Activated naive CD4-positive, alpha-beta T cell treated with anti-CD3 and anti-CD28 coated beads for 36 hours (primary cell): ENCODE measurements at places on chromosomes 16 and 17. TPM values are rescaled to one million over a fixed set of nuclear protein-coding genes. Genes with fewer than 3 reads are reported as not detected.
A peak's percentile ranks its signal among the peaks of the same experiment; 100 is the strongest.

GRCh38 chr16:75258807-75259141, 7.3 kb upstream of the BCAR1 start:
- no peaks in the 10 kb centered on the region for H3K4me1 ChIP-seq
- no peak overlapping the region for H3K4me3 ChIP-seq
- no peak for DNase-seq

DNA sequence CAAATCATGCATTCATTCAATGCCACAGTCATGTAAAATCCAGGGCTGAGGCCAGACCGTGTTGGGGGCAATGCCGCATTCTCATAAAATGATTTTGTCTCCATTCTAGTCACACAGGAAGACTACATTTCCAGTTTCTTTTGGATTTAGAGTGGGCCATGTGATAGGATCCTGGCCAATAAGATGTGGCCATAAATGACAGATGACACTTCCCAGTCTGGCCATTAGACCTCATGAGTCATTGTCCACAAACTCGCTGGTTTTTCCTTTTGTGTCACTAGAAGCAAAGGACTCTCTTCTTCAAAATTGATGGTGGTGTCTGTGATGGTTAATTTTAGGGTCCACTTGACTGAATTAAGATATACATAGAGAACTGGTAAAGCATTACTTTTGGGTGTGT, 352.3 kb downstream of the UTP18 start:
- H3K27me3 ChIP-seq, result peaks cover 11% of the 10 kb centered on the region
- no peak overlapping the region for H3K4me3 ChIP-seq
- no peak overlapping the region for H3K27ac ChIP-seq
- DNase-seq, result no peak
- no peaks in the 10 kb centered on the region for H3K4me1 ChIP-seq

DNA sequence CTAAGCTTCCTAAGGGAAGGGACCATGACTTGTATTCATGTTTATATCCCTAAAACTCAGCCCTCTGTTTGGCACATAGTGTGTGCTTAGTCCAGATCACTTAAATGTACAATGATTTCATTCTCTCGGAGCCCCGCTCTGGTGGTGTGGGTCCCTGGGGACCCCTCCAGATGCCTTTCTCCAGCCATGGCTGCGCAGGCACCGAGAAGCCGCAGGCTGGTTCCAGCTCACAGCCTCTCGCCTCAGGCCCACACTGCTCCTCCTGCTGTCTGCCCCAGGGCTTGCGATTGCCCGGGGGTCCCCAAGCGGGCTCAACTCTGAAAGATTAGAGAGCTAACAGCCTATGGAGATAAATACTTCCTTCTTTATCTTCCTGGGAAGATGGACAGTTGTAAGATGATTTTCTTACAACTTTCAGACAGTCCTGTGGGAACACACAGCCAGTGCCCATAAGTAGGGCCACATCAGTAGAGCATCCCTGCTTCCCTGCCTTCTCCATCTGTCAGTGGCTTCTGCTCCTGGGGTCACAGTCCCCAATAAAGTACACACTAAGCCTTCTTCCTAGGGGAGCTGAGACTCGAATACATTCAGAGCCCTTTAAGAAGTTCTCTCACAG, 66.2 kb downstream of the CENPV start:
- H3K27me3 ChIP-seq, result no peaks in the 10 kb centered on the region
- peaks cover 3% of the 10 kb centered on the region for H3K36me3 ChIP-seq
- peaks cover 47% of the 10 kb centered on the region for H3K4me1 ChIP-seq
- peak overlapping the region; percentile 95 for H3K27ac ChIP-seq
- DNase-seq, result no peak

GRCh38 chr17:81940538-81941483, 3.7 kb upstream of the PYCR1 start:
- H3K4me3 ChIP-seq, result no peak overlapping the region
- H3K4me1 ChIP-seq, result peaks cover 8% of the 10 kb centered on the region
- H3K27ac ChIP-seq, result no peak overlapping the region
- H3K27me3 ChIP-seq, result no peaks in the 10 kb centered on the region
- H3K36me3 ChIP-seq, result peaks cover 5% of the 10 kb centered on the region

- no peak overlapping the region for H3K4me3 ChIP-seq
- H3K4me1 ChIP-seq, result no peaks in the 10 kb centered on the region
- DNase-seq, result no peak
- no peak overlapping the region for H3K27ac ChIP-seq
- H3K36me3 ChIP-seq, result peaks cover 5% of the 10 kb centered on the region
Measured at GRCh38 chr16:89139907-89140361, 31.6 kb upstream of the CDH15 start.

GRCh38 chr16:71384073-71384724, 25.7 kb downstream of the CALB2 start:
- no peaks in the 10 kb centered on the region for H3K36me3 ChIP-seq
- no peak overlapping the region for H3K27ac ChIP-seq
- DNase-seq, result no peak

DNA sequence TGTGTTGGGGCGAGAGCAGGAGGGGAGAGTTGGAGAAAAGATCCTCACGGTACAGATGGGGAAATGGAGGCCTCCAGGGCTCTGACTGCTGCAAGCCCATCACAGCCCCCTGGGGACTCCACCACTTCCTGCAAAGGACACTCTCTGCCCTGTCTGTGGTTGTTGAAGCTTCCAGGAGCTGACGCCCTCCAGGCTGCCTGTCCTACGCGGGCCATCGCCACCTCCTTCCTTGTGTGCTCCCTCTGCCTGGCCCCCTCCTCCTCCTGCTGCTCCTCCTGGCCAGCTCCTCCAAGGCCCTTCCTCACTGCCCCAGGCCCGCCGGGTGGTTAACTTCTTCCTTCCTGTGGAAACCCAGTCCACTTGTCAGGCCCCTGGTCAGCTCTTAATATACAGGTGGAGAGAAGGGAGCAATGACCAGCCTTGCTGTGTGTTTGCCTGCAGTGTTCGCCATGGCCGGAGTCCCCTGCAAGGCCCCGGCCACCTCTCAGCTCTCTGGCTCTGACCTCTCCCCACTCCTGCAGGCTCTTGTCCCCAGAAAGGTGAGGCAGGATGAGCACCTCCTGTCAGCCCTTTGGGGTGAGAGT, 18.4 kb upstream of the STAC2 start:
- peaks cover 16% of the 10 kb centered on the region for H3K4me1 ChIP-seq
- H3K36me3 ChIP-seq, result no peaks in the 10 kb centered on the region
- no peak overlapping the region for H3K4me3 ChIP-seq

DNA sequence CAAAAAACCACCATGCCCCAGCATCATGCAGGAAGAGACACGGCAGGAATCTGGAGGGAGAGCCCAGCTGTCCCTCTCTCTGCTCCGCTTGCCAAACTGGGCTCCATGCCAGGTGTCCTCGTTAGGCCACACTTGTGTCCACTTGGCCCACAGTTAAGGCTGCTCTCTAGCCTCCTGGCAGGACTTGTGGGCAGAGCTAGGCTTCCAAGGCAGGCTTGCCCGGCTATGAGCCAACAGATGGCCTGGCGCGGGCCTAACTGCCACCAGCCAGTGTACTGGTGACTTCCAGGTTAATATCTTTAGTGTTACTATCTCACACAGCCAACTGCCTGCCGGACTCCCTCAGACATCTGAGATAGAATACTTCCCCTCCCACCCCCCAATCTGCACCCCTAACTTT, 10.6 kb downstream of the ATP6V0D1 start:
- H3K36me3 ChIP-seq, result no peaks in the 10 kb centered on the region
- DNase-seq, result no peak
- no peak overlapping the region for H3K27ac ChIP-seq
- H3K4me3 ChIP-seq, result no peak overlapping the region

DNA sequence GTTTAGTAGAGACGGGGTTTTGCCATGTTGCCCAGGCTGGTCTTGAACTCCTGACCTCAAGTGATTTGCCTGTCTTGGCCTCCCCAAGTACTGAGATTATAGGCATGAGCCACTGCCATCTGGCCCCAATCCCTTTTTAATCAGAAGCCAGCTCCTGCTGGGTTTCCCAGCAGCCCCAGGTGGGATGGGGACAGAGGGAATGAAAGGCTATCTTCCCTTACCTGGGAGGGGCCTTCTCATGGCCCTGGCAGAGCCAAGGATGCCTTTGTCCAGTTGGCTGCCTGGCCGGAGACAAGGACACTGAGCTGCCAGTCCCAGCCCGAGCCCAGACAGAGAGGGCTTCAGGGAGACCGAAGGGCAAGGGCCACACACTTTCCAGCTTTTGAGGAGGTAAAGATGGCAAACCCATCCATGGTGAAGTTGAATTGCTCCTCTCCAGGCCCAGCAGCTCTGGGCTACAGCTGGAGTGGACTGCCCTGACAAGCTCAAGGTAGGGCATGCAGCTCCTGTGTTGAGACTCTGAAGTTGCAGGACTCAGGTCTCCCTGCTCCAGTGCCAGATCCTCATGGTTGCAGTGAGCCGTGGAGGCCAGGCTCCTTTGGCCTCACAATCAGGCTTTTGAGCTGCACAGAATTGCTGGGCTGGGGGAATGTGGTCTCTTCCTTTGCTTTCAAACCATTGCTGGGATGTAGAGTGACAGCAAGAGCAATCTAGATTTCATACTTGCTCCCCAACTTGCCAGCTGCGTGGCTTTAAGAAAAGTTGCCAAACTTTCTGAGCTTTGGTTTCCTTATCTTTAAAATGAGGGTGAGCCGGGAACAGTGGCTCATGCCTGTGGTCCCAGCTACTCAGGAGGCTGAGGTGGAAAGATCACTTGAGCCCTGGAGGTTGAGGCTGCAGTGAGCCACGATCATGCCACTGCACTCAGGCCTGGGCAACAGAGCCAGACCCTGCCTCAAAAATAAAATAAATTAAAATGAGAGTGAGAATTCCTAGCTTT, 44.5 kb upstream of the IL34 start:
- no peaks in the 10 kb centered on the region for H3K27me3 ChIP-seq
- H3K4me3 ChIP-seq, result no peak overlapping the region
- H3K4me1 ChIP-seq, result no peaks in the 10 kb centered on the region
- no peak overlapping the region for H3K27ac ChIP-seq

DNA sequence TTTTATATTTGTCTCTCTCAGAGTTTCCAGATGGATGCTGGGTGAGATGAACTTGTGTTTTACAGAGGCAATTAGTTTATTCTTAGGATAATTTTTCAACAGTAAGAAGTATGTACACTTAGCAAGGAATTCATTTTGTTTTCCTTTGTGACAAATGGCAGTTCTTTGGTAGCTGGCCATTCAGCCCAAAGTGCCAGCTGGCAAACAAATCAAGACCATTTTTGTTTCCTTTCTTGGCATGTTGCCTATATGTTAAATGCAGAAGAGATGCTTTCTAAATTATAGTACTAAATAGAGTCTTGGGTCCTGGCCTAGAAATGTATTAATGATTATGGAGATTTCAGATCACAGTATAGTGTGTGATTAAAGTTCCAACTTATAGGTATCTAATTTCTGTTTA, 337.1 kb downstream of the CNTNAP4 start:
- no peak overlapping the region for H3K27ac ChIP-seq
- DNase-seq, result no peak
- no peaks in the 10 kb centered on the region for H3K27me3 ChIP-seq

DNA sequence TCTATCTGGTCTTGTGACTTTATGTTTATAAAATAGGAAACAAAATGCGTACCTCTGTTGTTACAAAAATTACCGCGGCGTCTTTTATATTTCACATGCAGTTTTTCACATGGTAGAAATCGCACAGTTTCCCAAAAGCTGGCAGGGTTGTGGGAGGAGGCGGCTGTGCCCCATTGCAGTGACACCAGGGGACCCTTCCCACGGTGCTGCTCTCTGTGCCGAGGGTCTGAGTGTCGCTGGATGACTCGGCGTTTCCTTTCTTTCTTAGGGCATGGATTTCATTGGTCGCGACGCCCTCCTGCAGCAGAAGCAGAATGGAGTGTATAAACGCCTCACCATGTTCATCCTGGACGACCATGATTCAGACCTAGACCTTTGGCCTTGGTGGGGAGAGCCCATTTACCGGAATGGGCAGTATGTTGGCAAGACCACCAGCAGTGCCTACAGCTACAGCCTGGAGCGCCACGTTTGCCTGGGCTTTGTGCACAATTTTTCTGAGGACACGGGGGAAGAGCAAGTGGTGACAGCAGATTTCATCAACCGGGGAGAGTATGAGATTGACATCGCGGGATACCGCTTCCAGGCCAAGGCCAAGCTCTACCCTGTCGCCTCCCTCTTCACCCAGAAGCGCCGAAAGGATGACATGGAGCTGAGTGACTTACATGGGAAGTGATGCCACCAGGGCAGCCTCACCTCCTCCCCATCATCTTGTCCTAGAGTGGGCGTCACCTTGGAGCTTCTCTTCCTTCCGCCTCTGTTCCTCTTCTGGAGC, 17.2 kb upstream of the CLEC18C start:
- H3K27me3 ChIP-seq, result no peaks in the 10 kb centered on the region
- no peak overlapping the region for H3K4me3 ChIP-seq
- no peaks in the 10 kb centered on the region for H3K4me1 ChIP-seq
- DNase-seq, result no peak
- H3K27ac ChIP-seq, result peak overlapping the region; percentile 9
- peaks cover 21% of the 10 kb centered on the region for H3K36me3 ChIP-seq

The HOXB2 gene
- 18.2 TPM for total RNA-seq

The TBC1D3H gene
- total RNA-seq, result not detected

The SLC38A8 gene
- total RNA-seq, result not detected

The ARHGDIG gene
- not detected for total RNA-seq

The CBX8 gene
- 3.9 TPM for total RNA-seq

The MC1R gene
- total RNA-seq, result 0.49 TPM

The CENPV gene
- total RNA-seq, result 117 TPM

The HLF gene
- total RNA-seq, result 0.79 TPM

The TMEM220 gene
- total RNA-seq, result 0.94 TPM
